Stimulated activated memory B cell treated with anti-CD40 and anti-IgM and Interleukin-4, amounts not matched to agents 10 μg/mL and 1 μg/mL and 100 μg/mL, for 72 hours (primary cell): ENCODE measurements at places on chromosomes 12 and 14.

GRCh38 chr14:100382106-100382455 lies 58.9 kb downstream of the SLC25A47 start:
- ATAC-seq, result no peak
- H3K4me1 ChIP-seq, result peaks cover 21% of the 10 kb centered on the region
- no peaks in the 10 kb centered on the region for H3K36me3 ChIP-seq
- no peaks in the 10 kb centered on the region for H3K27me3 ChIP-seq
- H3K27ac ChIP-seq, result no peak overlapping the region

GRCh38 chr14:65826946-65827345 lies 414.4 kb downstream of the FUT8 start:
- no peak overlapping the region for H3K27ac ChIP-seq
- no peak for ATAC-seq
- peaks cover 24% of the 10 kb centered on the region for H3K27me3 ChIP-seq
- peaks cover 5% of the 10 kb centered on the region for H3K36me3 ChIP-seq
- H3K4me1 ChIP-seq, result peaks cover 6% of the 10 kb centered on the region

GRCh38 chr12:114218136-114218535 lies 187.8 kb downstream of the TBX5 start:
- H3K4me3 ChIP-seq, result no peak overlapping the region
- no peak overlapping the region for H3K27ac ChIP-seq
- no peaks in the 10 kb centered on the region for H3K36me3 ChIP-seq
- peaks cover 4% of the 10 kb centered on the region for H3K27me3 ChIP-seq

GRCh38 chr14:58540749-58541632 lies 96.8 kb upstream of the DACT1 start:
- no peak for ATAC-seq
- H3K27ac ChIP-seq, result no peak overlapping the region
- no peaks in the 10 kb centered on the region for H3K27me3 ChIP-seq
- no peaks in the 10 kb centered on the region for H3K4me1 ChIP-seq
- peaks cover 50% of the 10 kb centered on the region for H3K36me3 ChIP-seq

DNA sequence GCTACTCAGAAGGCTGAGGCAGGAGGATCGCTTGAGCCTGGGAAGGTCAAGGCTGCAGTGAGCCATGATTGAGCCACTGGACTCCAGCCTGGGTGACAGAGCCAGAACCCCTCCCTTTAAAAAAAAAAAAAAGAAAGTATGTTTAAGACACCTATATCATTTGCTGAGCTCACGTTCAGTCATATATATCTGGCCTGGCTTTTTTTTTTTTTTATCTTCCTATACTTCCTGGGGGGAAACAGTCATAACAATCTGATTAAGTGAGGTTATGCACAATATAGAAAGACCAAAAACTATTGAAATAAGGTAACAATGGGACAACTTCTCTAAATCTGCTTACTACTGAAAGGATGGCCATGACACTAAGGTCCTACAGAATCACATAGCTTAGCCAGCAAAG lies 9.4 kb upstream of the ARID2 start:
- ATAC-seq, result no peak
- H3K27me3 ChIP-seq, result no peaks in the 10 kb centered on the region
- no peak overlapping the region for H3K27ac ChIP-seq
- H3K4me3 ChIP-seq, result no peak overlapping the region

GRCh38 chr14:76311079-76311758 lies 64.7 kb upstream of the ESRRB start:
- ATAC-seq, result no peak
- H3K36me3 ChIP-seq, result no peaks in the 10 kb centered on the region
- H3K4me3 ChIP-seq, result no peak overlapping the region
- H3K27ac ChIP-seq, result no peak overlapping the region

- peaks cover 84% of the 10 kb centered on the region for H3K27me3 ChIP-seq
- no peaks in the 10 kb centered on the region for H3K36me3 ChIP-seq
- H3K4me3 ChIP-seq, result no peak overlapping the region
- peaks cover 9% of the 10 kb centered on the region for H3K4me1 ChIP-seq
These were observed 1.5 kb downstream of the TTC6 start for GRCh38 chr14:37596790-37597472.
